Stimulated activated CD4-positive, alpha-beta T cell treated with anti-CD3 and anti-CD28 coated beads, Interleukin-2, amount 100 ng/mL, for 48 hours (primary cell): ENCODE measurements at places on chromosomes 5 and 9.

- DNase-seq: no peak
Measured at GRCh38 chr5:30804739-30805505, 388.6 kb upstream of the CDH6 start.

DNA sequence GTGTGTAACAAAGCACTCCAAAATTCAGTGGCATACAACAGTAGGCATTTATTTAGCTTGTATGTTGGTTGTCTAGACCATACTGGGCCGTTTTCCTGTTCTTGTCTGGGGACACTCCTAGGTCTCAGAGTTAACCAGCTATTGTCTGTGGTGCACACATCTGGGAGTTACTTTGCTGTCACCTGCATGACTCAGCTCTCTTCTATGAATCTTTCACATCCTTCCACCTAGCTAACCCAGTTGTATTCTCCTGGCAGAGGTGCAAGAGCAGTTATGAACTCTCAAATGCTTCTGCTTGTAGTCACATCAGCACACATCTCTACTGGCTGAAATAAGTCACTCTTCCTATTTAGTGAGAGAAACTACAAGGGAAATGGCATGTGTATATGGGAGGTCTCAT is 138.1 kb downstream of the BAAT start:
- no peak for DNase-seq

DNA sequence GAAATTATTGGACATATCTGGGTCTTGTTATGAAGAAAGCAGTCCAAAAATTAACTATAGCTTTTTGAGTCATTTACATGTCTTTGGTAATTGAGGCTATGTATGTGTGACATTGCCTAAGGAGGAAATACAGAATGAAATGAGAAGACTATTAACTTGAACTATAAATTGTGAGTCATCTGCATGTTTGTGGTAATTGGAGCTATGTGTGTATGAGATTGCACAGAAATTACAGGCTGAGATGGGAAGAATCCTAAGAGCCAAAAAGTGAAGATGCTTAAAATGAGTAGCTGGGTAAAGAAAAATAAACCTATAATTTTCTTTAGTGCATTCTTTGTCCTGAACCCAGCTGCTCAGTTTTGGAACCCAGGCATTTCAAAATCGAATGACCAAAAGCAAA is 747.6 kb upstream of the EDIL3 start:
- no peak for DNase-seq

DNA sequence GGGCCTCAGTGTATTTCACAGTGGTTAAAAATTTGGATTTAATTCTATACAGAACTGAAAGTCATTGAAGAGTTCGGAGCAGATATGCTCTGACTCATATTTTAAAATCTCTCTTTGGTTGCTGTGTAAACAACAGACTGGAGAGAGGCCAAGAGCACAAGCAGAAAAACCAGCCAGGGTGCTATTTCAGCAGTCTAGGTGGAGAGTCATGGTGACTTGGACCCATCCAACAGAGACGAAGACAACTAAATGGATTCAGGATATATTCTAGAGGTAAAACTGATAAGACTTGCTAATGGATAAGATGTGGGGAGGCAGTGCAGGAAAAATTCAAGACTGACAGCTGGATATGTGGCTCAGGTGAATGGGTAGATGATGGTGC is 168.9 kb downstream of the MAPKAP1 start:
- no peak for DNase-seq

- no peak for DNase-seq
Measured at GRCh38 chr5:42896523-42896922, 84.8 kb upstream of the SELENOP start.

DNA sequence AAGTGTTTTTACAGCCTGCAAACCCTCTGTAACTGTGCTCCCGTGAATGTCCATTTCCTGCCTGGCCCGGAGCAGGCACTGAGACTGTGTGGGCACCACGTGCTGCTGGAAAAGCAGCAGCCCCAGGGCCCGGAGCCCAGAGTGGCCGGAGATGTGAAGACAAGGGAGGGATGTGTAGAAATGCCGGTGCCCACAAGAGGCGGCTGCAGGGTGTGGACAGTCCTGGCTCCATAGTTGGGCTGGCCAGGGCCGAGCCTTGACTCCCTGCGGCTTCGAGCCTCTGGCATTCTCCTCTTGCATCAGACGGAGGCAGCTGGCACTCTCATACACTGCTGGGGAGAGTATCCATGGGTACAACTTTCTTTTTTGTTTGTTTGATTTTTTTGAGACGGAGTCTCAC is 13.2 kb upstream of the GFPT2 start:
- DNase-seq: no peak

DNA sequence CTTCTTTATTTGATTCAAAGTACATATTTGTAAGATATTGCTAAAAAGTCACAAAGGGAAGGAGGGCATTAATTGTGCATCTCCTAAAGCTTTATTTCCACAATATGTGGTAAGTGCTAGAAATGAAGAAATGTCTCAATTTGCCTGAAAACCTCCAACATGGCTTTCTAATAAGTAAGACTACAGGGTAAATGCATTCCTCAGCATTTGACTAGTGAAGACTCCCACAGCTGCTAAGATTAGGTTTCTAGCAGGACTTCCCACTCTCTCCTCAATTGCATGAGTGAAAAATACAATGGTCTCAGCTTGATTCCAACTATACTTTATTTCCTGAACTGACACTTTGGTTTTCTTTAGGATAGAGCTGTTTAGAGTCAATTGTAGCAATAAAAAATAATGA is 162.1 kb downstream of the ELAVL2 start:
- no peak for DNase-seq

DNA sequence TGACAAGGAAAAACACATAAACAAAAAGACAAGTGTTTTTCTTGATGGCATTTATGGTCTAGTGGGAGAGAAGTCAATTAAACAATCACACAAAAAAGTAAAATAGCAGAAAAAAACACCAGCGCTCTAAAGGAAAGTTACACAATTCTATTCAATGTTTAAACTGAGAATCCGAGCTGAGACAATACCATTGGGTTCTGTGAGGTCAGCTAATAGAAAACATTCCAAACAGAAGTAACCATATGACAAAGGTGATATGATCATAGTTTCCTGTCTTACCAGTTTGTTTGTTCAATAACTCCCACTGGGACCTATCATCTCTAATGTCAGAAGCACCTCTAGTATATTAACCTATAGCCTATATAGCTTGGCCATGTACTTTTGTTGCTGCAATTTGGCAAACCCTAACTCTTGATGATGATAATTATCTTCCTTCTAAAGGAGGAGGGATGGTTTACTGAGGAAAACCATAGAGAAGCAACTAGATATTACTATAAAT is 1030.0 kb downstream of the CDH12 start:
- DNase-seq: no peak

GRCh38 chr5:133149345-133149744 is 97.5 kb downstream of the HSPA4 start:
- no peak for DNase-seq

GRCh38 chr9:4559261-4560182 is 69.3 kb downstream of the SLC1A1 start:
- DNase-seq: no peak
